ENCODE measurements at places on chromosomes 7 and 10. TPM values are rescaled to one million over a fixed set of nuclear protein-coding genes. Genes with fewer than 3 reads are reported as not detected.

The ASAH2 gene
- total RNA-seq: 0.72 TPM

The SYNPO2L gene
- 0.43 TPM for total RNA-seq

The ACSL5 gene
- total RNA-seq: 1.4 TPM

The CCDC136 gene
- total RNA-seq: 6.3 TPM

The CACNA2D1 gene
- 63.0 TPM for total RNA-seq

The CDHR3 gene
- 5.2 TPM for total RNA-seq

The RBM48 gene
- total RNA-seq: 9.3 TPM

The SORCS1 gene
- not detected for total RNA-seq

The ITPRID1 gene
- not detected for total RNA-seq

The PDK4 gene
- total RNA-seq: under 0.01 TPM

The AKR1C2 gene
- 6.3 TPM for total RNA-seq

The FZD1 gene
- total RNA-seq: 4.4 TPM

The ARMH3 gene
- total RNA-seq: 10.5 TPM

The CCSER2 gene
- 28.4 TPM for total RNA-seq

The AKR1C1 gene
- total RNA-seq: 14.4 TPM

The ARHGEF5 gene
- 3.1 TPM for total RNA-seq

The CPN1 gene
- total RNA-seq: not detected

The TEX47 gene
- total RNA-seq: not detected

The PHYHIPL gene
- not detected for total RNA-seq

The IDI1 gene
- total RNA-seq: 74.0 TPM

The SFTPA2 gene
- not detected for total RNA-seq

The ADD3 gene
- total RNA-seq: 102 TPM

The CALY gene
- total RNA-seq: not detected

The ANK3 gene
- 6.6 TPM for total RNA-seq

The ENTPD1 gene
- total RNA-seq: not detected

The CTAGE15 gene
- 0.43 TPM for total RNA-seq

The SEM1 gene
- 35.2 TPM for total RNA-seq

The SUV39H2 gene
- total RNA-seq: 23.3 TPM

The FBXO24 gene
- 0.86 TPM for total RNA-seq

The NPFFR1 gene
- not detected for total RNA-seq
